ENCODE measurements at places on chromosomes 6 and 20. TPM values are rescaled to one million over a fixed set of nuclear protein-coding genes. Genes with fewer than 3 reads are reported as not detected.

GRCh38 chr6:132017942-132018341 lies 66.8 kb upstream of the CCN2 start:
- no peaks in the 10 kb centered on the region for H3K4me1 ChIP-seq
- H3K4me3 ChIP-seq, result no peak overlapping the region
- H3K27ac ChIP-seq, result no peak overlapping the region
- no peaks in the 10 kb centered on the region for H3K36me3 ChIP-seq
- DNase-seq, result no peak
- no peaks in the 10 kb centered on the region for H3K27me3 ChIP-seq

DNA sequence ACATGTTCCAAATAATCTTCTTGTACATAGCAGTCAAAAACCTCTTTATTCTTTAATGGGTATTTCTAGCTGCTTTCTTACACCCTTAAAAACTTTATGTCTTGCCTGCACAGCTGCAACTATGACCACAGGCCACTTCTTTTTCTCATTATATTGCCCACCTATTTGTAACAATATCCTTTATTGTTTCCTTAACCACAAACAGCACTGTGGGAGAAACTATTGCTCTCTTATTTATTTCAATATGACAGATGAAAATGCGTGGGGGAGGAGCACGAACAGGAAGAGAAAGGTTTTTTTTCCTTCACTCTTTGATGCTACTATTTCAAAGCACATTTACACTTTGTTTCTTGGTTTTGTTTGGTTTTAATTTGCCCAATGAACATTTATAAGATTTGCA lies 253.5 kb downstream of the GJA1 start:
- no peaks in the 10 kb centered on the region for H3K4me1 ChIP-seq
- H3K27ac ChIP-seq, result no peak overlapping the region
- DNase-seq, result no peak
- no peak overlapping the region for H3K4me3 ChIP-seq
- H3K36me3 ChIP-seq, result no peaks in the 10 kb centered on the region
- H3K27me3 ChIP-seq, result no peaks in the 10 kb centered on the region

GRCh38 chr20:21157006-21157405 lies 31.1 kb downstream of the KIZ start:
- no peak for DNase-seq
- H3K27ac ChIP-seq, result no peak overlapping the region
- H3K4me1 ChIP-seq, result no peaks in the 10 kb centered on the region

DNA sequence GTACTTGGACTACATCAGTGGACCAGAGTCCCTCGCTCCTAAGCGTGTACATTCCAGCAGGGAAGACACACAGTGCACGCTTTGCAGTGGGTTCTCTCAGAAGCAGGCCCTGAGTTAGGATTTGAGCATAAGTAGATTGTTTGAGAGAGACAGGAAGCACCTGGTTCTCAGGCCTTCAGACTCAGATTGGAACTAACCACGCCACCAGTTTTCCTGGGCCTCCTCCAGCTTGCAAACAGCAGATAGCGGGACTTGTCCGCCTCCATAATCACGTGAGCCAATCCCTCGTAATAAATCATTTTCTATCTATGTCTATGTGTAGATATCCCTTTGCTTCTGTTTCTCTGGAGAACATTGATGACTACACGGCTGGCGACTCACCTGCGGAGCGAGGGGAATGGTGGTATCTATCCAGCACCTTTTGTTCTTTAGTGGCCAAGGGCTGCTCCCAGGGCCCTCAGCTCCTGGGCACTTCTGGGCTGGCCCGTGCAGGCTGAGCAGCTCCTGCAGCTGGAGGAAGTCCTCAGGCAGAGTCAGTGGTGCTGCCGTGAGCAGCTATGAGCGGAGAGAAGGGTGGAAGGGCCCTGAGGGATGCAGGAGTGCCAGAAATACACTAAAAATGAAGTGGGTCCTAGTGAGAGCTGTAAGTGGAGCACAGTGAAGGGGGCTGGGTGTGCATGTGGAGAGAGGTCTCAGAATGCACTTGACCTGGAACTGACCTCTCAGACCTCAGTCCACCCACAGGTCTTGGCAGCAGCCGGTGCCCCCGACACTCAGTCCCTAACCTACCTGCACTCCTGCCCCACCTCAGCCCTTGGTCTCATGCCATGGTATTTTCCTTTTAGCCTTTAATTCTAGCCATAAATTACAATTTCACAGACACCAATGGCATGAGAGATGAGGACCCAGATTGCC lies 76.9 kb downstream of the STK35 start:
- no peaks in the 10 kb centered on the region for H3K36me3 ChIP-seq
- no peaks in the 10 kb centered on the region for H3K27me3 ChIP-seq
- DNase-seq, result no peak
- no peak overlapping the region for H3K4me3 ChIP-seq
- peaks cover 8% of the 10 kb centered on the region for H3K4me1 ChIP-seq

DNA sequence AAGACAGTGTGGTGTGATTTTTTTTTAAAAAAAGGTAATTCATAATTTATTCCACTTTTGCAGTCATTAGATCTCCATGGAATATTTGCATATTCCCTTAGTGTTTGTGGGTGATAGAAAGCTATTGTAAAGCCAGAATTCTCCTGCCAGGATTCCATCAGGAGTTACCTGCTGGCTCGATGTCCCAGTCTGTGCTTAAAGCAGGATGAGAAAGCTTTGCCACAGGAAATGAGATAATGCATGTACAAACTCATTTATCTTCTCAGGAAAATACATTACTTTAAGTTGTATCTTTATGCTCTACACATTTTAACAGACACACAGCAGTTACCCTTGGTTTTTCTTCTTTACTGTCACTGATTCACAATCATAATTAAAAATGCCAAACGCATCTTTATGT lies 553.0 kb downstream of the CD109 start:
- no peaks in the 10 kb centered on the region for H3K27me3 ChIP-seq
- no peaks in the 10 kb centered on the region for H3K4me1 ChIP-seq
- no peak overlapping the region for H3K27ac ChIP-seq
- no peaks in the 10 kb centered on the region for H3K36me3 ChIP-seq
- no peak for DNase-seq

- no peaks in the 10 kb centered on the region for H3K27me3 ChIP-seq
- H3K4me1 ChIP-seq, result no peaks in the 10 kb centered on the region
- no peaks in the 10 kb centered on the region for H3K36me3 ChIP-seq
- DNase-seq, result no peak
- H3K27ac ChIP-seq, result peak overlapping the region; percentile 2
Measured at GRCh38 chr20:10558635-10559187, 115.1 kb downstream of the JAG1 start.

DNA sequence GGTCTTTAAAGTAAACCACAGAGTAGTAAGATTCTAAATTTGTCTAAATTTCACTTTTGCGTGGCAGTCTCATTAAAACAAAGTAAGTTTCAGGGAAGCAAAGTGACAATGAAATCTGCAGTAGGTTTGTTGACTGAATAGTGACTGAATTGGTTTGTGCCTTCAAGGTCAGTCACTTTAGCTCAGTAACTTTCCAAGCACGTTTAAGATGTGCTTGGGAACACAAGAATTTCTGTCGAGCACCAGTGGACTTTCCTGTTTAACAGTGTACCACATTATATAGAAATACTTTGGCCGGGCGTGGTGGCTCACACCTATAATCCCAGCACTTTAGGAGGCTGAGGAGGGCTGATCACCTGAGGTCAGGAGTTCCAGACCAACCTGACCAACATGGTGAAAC lies 1.7 kb upstream of the CD24 start:
- H3K4me3 ChIP-seq, result no peak overlapping the region
- no peaks in the 10 kb centered on the region for H3K36me3 ChIP-seq
- DNase-seq, result no peak
- H3K4me1 ChIP-seq, result peaks cover 26% of the 10 kb centered on the region
- peaks cover 84% of the 10 kb centered on the region for H3K27me3 ChIP-seq

DNA sequence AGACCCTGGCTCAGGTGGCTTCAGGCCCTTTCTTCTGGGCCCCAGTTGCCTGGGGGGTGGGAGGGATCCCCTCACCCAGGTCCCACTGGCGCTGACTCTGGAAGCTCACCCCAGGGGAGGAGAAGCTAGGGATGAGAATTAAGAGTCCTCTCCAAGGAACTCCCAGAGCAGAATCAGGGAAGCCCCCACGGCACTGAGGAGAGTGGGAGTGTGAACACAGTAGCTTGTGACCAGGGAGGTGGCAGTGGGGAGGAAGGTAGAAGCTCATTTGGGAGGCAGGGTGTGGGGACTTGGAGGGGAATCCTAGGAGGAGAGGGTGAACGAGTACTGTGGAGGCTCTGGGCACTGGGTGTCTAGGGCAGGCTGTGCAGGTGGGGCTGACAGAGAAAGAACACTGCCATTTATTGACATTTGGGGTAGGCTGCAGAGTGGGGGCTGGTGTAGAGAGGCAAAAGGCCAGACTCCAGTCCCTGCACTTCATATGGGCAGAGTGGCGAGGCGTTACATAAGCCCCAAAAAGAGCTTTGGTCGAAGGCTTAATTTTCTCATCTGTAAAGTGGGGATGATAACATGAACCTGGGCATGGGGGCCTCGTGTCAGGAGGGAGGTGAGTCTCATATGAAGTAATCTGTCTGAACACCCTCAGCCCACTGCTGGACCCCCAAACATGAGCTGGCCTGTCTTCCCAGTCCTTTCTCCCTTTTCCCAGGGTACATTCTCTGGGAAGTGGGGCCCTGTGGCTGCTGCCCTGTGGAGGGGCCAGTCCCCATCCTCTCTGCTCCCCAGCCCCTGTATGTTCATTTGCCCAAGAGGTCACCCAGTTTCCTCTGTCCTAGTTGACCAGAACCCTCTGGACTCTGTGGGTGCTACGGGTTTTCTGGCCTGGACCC lies 80.5 kb downstream of the VEGFA start:
- no peaks in the 10 kb centered on the region for H3K27me3 ChIP-seq
- H3K27ac ChIP-seq, result no peak overlapping the region
- no peaks in the 10 kb centered on the region for H3K4me1 ChIP-seq
- no peak for DNase-seq

DNA sequence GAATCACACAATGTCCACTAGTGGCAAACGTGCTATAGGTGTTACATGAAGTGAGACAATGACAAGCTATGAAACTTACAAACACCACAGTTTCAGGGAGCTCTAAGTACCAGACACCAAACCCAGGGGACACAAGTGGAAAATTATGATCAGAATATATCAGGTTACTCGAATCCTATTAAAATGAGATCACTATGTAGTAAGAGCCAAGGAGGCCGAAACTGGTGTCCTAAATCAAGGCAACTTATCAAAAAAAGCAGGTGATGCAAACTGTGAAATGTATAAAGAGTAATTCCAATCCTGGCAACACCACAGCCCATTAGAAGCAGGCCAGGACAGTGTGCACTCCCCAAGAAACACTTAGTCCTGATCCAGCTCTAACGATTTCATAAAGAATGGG lies 100.3 kb downstream of the ARHGAP18 start:
- peaks cover 65% of the 10 kb centered on the region for H3K36me3 ChIP-seq
- no peaks in the 10 kb centered on the region for H3K27me3 ChIP-seq
- no peak for DNase-seq
- no peak overlapping the region for H3K4me3 ChIP-seq
- H3K4me1 ChIP-seq, result no peaks in the 10 kb centered on the region

GRCh38 chr6:143505111-143505510 lies 6.4 kb downstream of the FUCA2 start:
- H3K36me3 ChIP-seq, result peaks cover 18% of the 10 kb centered on the region
- no peaks in the 10 kb centered on the region for H3K27me3 ChIP-seq
- no peak overlapping the region for H3K4me3 ChIP-seq
- H3K27ac ChIP-seq, result no peak overlapping the region
- DNase-seq, result no peak

- no peak for DNase-seq
- peaks cover 77% of the 10 kb centered on the region for H3K36me3 ChIP-seq
- H3K27me3 ChIP-seq, result no peaks in the 10 kb centered on the region
- no peak overlapping the region for H3K4me3 ChIP-seq
- H3K4me1 ChIP-seq, result no peaks in the 10 kb centered on the region
Measured at GRCh38 chr6:34852406-34853085, 35.3 kb downstream of the TAF11 start.

- H3K36me3 ChIP-seq, result no peaks in the 10 kb centered on the region
- H3K27ac ChIP-seq, result no peak overlapping the region
- no peak overlapping the region for H3K4me3 ChIP-seq
- H3K4me1 ChIP-seq, result peaks cover 10% of the 10 kb centered on the region
Measured at GRCh38 chr20:5788385-5788895, 38.2 kb downstream of the SHLD1 start.

DNA sequence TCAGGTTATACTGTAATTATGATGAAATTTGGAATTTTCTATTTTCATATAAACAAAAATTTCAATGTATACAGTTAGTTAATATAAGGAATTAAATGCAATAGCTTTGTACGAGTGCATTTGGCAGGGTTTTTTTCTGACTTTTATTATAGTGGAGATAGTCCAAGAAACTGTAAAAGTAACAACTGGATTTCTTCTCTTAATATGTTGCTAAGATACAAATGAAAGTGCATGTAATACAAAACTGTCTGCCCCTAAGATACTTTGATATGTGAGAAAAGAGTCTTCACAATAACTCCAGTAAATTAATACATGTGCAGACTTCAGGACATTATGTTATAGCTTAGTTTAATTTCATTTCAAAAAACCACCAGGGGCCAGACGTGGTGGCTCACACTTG lies 721.4 kb downstream of the CBLN4 start:
- H3K27me3 ChIP-seq, result no peaks in the 10 kb centered on the region
- H3K4me3 ChIP-seq, result no peak overlapping the region
- H3K27ac ChIP-seq, result no peak overlapping the region

DNA sequence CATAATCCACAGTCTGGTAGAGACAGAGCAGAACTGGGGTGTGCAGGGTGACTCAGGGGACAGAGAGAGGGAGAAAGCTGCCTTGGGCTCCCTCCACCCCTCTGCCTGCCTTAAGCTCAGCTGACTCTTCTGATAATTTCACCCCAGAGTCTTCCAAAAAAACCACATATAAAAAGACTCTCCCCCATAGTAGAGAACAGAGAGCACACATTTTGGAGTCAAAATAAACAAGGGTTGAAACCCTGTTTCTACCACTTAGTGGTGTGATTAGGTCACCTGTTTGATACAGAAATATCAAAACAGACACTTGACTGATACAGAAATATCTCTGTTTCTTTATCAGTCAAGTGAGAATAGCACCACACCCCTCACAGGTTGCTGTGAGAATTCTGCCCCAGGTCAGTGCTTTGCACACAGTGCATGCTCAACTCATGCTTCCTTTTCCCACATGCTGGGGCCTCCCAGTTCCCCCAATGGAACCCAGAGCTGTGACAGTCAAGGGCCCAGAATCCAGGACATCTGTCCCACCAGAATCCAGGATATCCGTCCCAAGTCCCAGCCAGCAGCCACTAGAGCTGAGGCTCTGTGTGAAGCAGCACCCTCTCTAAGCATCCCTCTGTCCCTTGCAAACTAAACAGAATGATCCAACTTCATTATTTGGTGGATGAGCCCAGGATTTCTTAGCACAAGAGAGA lies 1.2 kb downstream of the TREML2 start:
- no peaks in the 10 kb centered on the region for H3K36me3 ChIP-seq
- H3K27me3 ChIP-seq, result peaks cover 4% of the 10 kb centered on the region
- H3K4me1 ChIP-seq, result no peaks in the 10 kb centered on the region
- no peak for DNase-seq
- H3K4me3 ChIP-seq, result no peak overlapping the region

Gene OR10C1
- total RNA-seq, result not detected

Gene ADGRF5
- 51.3 TPM for total RNA-seq

Gene MCHR2
- not detected for total RNA-seq

Gene EZR
- total RNA-seq, result 148 TPM

Gene ZNF341
- 2.4 TPM for total RNA-seq

Gene REM1
- 1.6 TPM for total RNA-seq

Gene TRAPPC3L
- not detected for total RNA-seq

Gene CD109
- 6.8 TPM for total RNA-seq

Gene OR2B6
- total RNA-seq, result not detected

Gene THBD
- total RNA-seq, result 11.1 TPM

Gene PPP1R16B
- total RNA-seq, result 5.1 TPM

Measured in heart right ventricle (tissue), 16 donors.